HEK293T (cell line): ENCODE measurements at places on chromosomes 7 and 10.

DNA sequence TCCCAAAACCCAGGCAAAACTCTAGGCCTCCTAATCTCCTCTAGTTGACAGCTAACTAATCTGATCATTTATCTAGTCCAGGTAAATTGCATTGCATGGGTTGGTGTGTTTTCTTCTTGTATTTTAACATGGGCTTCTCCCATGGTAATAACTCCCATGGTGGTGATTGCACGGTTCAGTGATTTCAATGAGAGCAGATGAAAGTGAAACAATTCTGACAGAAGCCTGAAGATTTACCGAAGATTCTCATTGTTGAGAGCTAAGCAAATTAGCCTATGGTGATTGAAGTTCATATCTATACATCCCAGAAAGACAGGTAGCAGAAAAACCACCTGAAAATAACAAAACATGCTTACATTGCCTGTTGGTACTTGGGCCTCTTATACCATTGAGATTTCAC is 26.6 kb upstream of the LIPN start:
- no peak for DNase-seq

DNA sequence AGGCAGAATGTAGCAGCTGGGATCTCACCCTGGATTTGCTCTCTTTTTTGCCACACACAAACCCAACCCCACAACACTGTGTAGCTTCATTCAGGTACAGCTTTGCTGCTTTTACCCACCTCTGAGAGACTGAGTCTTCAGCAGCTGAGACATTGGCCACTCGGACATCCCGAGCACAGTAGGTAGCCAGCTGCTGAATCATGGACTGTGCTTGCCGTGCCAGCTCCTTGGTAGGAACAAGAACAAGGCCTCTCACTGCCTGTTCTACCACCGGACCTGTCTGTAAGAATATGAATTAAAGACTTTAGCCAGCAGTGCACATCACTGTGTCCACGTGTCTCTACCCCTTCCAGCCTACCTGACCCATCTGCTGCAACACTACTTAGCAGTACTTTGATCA is 937 bp downstream of the DDX56 start:
- no peak for DNase-seq

GRCh38 chr7:124796771-124797170 is 31.2 kb upstream of the GPR37 start:
- no peak for DNase-seq

- DNase-seq, result no peak
Measured at GRCh38 chr10:42887734-42888503, 105.3 kb downstream of the BMS1 start.

GRCh38 chr7:45626441-45627430 is 52.6 kb downstream of the ADCY1 start:
- DNase-seq, result no peak

DNA sequence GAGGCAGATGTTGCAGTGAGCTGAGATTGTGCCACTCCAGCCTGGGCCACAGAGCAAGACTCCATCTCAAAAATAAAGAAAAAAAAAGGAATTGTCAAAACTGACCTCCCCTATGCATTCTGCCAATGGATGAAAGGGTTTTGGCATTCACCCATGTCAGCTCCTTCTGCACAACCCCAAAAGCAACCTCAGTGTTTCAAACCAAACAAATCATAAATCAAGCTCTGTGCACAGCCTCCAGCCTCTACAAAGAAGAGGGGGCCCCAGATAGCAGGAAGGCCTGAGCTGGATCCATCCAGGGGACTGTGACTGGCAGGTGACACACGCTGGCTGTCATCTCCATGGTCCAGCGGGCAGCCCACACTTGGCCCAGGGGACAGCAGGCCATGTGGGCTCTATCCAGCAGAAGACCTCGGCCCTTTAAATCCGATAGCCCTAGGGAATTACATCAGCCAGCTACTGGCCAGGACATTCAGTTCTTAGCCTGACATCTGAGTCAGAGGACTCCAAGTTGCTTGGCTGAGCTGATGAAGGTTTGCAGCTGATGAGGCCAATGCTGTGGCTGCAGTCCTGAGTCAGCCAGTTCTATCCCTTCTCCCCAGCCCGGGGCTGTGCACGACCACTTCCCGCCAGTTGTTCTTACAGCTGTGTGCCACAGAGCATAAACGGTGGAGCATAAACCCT is 52.0 kb upstream of the FIGNL1 start:
- DNase-seq, result no peak

DNA sequence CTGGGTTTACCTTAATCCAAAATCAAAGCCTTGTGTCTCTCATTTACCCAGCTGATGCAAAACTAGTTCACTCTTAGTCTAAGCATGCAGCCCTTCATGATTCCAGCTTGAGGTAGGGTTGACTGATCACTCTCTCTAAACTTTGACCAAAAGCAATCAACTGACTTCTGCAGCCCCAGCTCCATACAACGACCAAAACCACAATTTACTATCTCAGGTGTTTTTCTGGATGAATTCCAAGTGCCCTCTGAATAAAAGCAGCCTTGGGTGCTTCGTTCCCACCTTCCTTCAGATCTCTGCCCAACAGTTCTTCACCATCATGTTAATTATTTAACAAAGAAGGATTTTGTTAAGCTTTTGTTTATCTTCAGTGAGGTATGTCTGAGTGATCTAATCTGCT is 62.6 kb downstream of the CCDC6 start:
- DNase-seq, result no peak

- DNase-seq, result no peak
Measured at GRCh38 chr7:108406222-108406890, 49.9 kb downstream of the NRCAM start.

DNA sequence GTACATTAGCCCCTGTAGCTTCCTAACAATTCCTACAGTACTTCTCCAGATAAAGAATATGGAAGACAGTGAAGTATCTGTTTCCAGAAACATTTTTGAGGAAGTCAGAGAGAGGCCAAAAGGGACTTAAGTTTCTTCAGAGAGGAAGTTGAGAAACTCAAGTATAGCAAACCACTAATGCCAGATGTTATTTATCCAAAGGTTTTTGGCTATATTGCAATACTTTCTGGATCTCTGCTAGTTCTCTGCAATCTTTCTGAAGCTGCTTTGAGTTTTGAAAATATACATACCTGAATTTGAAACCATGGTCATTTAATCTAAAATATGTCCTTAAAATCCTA is 64.7 kb downstream of the BICC1 start:
- no peak for DNase-seq

- DNase-seq, result no peak
Measured at GRCh38 chr10:29443745-29444523, 155.1 kb downstream of the LYZL1 start.

GRCh38 chr7:6246251-6246917 is 26.0 kb downstream of the CYTH3 start:
- DNase-seq, result no peak

GRCh38 chr7:1769286-1770200 is 99.5 kb downstream of the ELFN1 start:
- DNase-seq, result no peak

DNA sequence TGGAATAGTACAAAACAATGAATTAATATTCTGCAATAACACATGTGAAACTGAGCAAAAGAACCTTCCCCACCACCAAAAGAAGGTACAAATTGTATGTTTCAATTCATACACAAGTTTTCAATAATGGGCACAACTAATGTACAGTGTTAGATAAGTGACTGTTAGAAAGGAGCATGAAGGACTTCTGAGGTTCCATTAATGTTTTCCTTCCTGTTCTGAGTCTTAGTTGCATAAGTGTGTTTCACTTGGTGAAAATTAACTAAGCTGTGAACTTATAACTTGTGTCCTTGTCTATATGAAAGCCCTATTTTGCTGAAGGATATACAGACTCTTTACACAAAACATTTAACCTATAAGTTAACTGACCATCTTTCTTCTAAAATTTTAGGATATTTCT is 8.2 kb downstream of the GSAP start:
- no peak for DNase-seq

- no peak for DNase-seq
Measured at GRCh38 chr7:146150153-146150552, 33.6 kb downstream of the CNTNAP2 start.

- DNase-seq, result no peak
Measured at GRCh38 chr10:73244866-73245477, 2.1 kb downstream of the DNAJC9 start.

GRCh38 chr10:95545981-95546380 is 15.2 kb downstream of the SORBS1 start:
- no peak for DNase-seq

GRCh38 chr7:111018960-111019736 is 71.8 kb upstream of the LRRN3 start:
- no peak for DNase-seq

GRCh38 chr10:91702620-91703019 is 69.7 kb upstream of the PPP1R3C start:
- no peak for DNase-seq

DNA sequence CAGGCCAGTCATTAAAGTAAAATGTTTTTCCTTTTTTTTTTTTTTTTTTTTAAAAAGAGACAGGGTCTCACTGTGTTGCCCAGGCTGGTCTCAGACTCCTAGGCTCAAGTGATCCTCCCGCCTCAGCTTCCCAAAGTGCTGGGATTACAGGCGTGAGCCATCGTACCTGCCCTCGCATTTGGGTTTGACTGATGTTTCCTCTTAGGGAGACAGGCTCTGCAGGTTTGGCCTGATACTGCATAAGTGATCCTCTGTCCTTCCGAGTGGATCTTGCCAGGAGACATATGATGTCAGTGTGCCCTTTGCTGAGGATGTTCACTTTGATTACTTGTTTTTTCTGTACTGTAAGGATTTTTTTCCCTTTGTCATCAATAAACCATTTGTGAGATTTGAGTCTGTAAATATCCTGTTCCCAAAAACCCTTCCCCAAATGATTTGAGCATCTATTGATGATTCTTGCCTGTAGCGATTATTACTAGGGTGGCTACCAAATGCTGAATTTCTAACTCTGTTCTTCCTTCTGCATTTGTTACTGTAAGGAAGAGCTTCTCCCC is 19.7 kb downstream of the LIMK1 start:
- no peak for DNase-seq

DNA sequence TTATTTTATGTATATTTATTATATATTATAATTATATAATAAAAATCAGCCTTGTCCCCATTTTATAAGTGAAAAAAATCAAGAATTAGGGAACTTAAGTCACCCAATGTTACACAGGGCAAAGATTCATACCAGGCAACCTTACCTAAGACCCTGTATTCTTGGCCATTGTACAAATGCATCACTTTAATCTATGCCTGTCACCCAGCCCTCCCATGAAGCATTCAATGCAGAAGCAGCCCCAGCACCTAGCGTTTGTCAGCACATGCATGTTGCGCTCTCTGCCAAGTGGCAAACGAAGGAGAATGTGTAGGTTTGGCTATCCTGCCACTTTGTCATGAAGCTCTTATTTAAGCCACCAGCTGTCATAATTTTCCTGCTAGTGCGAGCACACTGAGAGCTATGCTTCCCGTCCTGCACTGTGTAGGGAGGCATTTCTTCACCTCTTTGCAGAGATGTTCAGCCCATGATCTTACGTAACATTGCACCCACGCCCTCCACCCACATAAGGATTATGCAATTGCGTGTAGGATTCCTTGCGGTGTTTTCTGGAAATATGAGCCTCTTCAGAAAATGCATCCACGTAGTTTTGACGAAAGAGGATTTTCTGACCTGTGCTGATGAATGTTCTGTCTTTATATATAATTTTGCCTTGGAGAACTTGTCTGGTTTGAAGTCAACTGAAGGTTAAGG is 7.7 kb upstream of the COBL start:
- no peak for DNase-seq

GRCh38 chr10:85578860-85579259 is 787.7 kb downstream of the GRID1 start:
- DNase-seq, result no peak

DNA sequence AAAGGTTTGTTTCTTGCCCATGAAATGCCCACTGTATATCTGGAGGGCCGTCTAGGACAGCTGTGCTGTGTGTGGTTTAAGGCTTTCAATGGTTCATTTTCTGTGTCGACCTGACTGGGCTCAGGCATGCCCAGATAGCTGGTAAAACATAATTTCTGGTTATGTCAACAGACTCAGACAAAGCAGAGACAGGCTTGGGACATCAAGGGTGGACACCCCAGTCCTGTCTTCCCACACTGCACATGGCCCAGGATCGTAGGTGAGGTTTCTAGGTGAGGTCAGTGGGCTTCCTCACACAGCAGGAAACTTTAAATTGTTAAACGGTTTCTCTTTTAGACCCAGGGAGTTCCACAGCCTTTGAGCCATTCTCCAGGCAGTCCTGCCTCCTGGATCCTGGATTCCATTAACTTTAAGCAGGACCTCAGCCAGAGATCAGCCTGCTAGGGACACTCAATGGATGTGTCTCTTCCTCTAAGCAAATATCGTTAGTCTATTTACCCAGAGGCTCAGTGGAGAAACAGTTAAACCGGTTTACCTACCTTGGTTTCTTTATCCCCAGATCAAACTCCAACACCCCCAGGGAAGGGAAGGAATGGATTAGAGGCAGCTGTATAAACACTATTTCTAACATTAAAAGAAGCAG is 66.4 kb downstream of the ST8SIA6 start:
- no peak for DNase-seq

DNA sequence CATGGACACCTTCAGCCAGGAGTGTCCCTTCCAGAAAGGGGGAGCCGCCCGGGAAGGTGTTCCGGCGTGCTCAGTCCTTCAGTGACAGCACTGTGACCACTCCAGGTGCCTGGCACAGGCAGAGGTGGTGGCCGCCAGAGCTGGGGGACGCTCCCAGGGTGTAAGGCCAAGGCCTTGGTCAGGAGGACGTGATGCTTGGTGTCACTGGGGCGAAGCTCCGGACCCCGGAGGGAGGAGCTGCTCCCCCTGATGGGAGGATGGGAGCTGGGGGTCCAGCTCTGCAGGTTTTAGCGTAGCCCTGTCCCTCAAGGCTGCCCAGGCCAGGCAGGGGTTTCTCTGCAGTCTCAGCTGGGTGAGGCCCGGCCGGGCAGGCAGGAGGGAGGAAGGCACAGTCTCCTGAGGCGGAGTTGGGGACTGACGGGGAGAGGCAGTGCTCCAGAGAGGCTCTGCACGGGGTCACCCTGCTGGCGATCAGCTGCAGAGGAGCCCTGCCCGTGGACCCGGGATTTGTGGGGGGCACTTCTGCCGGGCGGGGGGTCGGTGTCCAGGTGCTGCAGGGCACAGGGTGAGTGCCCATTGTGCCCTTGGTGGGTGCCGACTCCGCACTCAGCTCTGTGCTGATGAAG is 56.5 kb upstream of the DNAJB6 start:
- DNase-seq, result peak; percentile 7

DNA sequence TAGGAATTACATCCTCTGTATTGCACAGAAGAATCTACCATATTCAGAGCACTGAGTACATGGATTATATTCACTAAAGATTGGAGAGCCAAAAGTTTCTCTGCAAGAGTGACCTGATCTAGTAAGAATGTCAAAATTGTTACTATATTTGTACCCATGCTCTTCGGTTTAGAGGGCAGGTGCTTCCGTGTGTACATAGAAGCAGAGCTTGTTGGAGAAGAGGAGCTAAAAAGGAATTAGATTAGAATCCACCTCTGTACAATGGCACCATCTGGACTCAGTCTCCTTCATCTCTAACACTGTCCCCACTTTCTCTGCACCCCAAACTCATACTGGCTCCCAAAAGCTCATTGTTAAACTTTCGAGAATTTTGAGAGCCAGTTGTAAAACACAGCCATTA is 8.3 kb downstream of the CALD1 start:
- DNase-seq, result no peak
